ENCODE measurements at places on chromosomes 5 and 9.
A peak's percentile ranks its signal among the peaks of the same experiment; 100 is the strongest.

DNA sequence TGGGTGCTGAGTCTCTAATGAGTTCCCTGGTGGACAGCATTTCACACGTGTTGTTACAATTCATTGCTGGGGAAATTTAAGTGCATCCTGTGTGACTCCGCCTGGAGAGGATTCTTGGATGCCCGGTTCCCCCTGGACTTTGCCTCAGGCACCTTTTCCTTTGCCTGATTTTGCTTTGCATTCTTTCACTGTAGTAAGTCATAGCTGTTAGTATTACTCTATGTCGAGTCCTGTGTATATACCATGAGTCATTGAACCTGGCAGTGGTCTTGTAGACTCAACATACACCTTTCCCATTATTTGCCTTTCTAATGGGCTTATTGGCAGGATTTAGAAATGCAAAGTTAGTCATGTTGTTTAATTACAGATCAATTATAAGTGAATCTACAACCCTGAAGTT is 81.9 kb upstream of the DHFR start:
- DNase-seq, result no peak

DNA sequence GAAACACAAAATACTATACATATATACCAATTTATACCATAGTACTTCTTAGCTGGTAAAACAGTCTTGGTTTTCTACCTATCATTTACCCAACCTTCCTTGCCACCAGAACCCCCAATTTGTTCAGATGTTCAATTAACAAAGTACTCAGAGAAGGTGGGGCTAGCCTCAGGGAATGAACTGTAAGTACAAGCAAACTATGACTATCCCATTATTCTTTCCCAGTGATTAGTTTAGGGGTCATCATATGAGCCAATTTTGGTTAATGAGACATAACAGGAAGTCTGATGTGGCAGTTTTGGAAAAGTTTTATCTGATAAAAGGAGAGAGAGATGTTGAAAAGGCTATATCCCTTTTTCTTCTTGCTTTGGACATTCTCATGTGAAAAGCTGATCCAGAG is 125.8 kb downstream of the DTWD2 start:
- DNase-seq, result no peak

DNA sequence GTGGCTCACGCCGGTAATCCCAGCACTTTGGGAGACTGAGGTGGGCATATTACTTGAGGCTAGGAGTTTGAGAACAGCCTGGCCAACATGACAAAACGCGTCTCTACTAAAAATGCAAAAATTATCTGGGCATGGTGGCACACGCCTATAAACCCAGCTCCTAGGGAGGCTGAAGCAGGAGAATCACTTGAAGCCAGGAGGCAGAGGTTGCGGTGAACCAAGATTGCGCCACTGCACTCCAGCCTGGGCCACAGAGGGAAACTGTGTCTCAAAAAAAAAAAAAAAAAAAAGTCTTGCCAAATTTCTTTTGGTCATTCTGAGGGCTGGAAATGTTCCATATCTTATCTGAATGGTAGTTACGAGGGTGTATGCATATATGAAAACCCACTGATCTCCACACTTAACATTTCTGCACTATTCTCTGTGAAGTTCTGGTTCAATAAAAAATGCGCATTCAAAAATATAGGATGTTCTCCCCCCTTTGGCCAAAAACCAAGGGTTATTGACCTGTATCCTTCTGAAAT is 13.5 kb upstream of the NIPAL4 start:
- no peak for DNase-seq

DNA sequence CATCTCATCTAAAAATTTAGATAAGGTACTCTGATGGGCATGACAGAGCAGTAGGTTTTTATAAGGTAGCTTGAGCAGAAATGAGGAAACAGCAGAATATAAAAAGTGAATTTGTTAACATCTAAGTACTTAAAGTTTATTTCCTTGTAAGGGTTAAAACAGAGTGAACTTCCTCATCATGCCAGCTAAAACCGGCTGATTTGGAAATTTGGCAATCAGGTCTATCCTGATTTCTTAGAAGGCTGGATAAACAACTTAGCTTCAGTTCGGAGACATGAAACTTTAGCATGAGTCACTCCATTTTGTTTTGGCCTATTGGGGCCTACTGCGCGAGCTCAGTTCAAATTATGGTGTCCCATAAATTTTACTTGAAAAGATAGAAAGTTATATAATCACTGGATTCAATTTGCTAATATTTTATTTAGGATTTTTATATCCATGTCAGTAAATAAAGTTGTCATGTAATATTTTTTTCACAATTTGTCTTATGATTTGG is 241.6 kb upstream of the RORB start:
- DNase-seq, result no peak

DNA sequence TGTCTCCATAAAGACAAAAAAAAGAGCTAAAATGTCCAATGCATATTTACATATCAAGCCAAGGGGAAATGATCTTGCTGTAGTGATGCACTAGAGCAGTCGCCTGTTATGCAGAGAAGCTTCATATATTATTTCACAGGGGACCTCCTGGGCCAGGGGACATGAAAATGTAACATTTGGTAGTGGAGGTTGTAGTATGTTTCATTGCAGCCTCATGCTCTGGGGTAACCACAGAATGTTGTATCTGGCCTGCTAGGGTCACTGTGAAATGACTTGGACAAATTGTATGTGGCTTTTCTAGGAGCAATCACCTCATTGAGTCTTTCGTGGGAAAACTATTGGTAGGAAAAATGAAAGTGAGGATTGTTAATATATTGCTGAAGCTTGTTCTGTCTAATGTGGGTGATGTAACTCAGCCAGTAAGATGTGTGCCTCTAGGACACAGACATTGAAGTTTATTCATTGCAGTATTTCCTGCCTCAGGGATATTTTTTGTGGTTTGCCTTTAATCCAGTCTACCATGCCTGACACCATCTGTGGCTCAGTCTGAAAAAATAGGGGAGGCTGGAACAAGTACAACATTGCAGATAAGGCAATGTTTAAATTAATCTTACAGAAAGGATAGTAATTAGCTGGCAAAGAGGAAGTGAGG is 430.8 kb upstream of the TNC start:
- DNase-seq, result no peak

- no peak for DNase-seq
These were observed 44.3 kb downstream of the CAMK2A start for GRCh38 chr5:150245111-150245789.

- no peak for DNase-seq
These were observed 29.4 kb downstream of the SLC6A3 start for GRCh38 chr5:1415626-1416360.

- no peak for DNase-seq
These were observed 592.1 kb downstream of the TLE4 start for GRCh38 chr9:80163889-80164288.

- DNase-seq, result no peak
These were observed 606.3 kb upstream of the ITGA1 start for GRCh38 chr5:52181403-52181802.

DNA sequence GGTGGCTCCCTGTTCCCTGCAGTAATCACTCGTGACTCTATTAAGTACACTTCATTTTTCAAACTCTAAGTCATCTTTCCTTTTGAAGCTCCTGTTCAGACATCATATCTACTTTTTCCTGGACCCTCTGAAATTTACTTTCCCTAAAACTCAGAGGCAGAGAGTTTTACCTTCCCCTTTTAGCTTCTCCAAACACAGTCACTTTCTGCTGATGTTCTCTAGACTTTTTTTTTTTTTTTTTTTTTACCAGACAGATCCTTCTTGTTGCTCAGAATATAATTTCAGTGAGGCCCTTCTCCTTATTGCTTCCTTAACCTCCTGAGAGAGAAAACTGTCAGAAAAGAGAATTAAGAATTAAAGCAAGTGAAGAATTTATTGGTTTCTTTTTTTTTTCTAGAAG is 86.6 kb upstream of the LRRTM2 start:
- DNase-seq, result no peak

GRCh38 chr5:136020383-136021015 is 8.3 kb upstream of the TGFBI start:
- DNase-seq, result no peak

- DNase-seq, result no peak
These were observed 58.8 kb downstream of the SNX30 start for GRCh38 chr9:112809351-112809848.

DNA sequence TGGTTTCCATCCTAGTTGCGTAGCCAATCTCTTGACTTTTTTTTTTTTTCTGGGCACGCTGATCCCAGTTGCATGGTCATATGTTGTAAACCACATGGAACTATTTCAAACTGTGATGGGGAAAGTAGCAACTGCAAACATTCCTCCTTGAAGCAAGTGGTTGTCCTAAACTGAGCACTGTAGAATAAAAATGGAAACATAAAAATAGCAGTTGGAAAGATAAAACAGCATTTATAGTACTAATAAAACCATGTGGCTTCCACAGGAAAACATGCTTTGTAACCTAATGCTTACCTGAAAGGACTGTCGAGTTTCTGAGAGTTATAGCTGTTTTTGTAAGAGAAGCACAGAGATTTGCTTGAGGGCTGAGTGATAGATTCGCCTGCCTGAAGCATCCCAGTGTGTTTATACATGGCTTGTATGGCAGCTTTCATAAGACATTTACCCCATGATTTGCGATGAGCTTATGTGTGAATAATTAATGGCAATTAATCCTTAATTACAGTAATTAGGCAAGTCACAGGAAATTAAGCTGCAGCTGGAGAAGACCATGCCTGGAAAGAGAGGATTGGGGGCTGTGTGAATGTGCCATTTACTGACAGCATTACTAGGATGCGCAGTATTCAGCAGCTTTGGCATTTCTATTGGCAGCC is 136.5 kb downstream of the PBX3 start:
- no peak for DNase-seq

- no peak for DNase-seq
These were observed 60.2 kb upstream of the SLC25A51 start for GRCh38 chr9:37963936-37964739.

DNA sequence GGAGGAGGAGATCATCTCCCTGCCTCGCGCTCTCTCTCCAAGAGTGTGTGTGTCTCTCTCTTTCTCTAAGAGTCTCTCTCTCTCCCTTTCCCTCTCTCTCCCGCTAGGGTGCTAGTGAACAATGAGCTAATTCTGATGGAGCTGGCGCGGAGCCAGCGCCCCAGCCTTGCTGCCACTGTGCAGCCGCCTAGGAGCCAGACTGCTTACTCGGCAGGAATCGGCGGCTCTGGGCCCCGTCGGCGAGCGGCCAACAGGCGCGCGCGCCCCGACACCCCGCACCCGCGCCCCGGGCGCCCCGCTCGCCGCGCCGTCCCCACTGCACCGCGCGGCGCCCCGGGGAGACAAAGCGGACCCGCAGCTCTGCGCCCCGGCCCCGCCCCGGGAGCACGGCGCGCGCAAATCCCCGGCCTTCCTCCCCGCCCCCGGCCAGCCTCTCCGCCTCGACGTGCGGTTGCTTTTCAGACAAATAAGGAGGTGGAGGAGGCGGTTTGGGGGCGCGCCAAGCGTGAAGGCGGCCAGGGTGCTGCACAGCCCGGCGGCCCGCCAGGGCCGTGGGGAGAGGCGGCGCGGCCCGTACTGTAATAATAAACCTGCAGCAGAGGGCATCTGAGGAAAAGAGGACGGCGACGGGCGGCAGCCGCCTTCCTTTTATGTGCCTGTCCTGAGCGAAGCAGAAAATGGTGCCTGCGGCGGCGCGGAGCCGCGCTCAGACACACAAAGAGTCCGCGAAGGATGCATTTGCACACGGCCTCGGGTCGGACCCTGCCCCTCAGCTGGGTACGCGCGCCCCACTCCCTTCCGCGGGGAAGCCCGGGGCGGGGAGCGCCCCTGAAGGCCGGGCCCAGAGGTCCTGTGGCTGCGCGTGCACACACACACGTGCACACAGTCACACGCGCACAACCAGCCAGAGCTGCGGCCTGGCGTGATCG is 625 bp upstream of the NREP start:
- peak; percentile 71 for DNase-seq

- DNase-seq, result no peak
These were observed 133.8 kb downstream of the SPOCK1 start for GRCh38 chr5:137365126-137365865.

DNA sequence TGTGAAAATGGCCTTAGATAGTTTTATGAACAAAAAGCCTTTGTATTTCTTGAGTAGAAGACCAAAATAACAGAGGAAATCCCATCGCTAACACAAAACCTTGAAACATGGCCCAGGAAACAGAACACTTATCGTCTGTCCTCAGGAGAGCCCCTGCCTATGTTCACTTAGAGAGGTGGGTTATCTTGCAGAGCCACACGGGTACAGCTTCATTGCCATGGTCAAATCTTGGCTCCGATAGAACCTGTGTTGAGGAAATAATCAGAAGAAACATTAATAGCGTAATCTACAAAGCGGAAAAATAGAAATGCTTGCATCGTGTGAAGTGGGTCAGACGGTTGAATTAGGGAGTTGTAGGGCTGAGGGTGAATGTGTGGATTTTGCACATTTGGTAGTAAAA is 216.1 kb downstream of the MAST4 start:
- DNase-seq, result no peak
